ENCODE measurements at places on chromosomes 3 and 15.

DNA sequence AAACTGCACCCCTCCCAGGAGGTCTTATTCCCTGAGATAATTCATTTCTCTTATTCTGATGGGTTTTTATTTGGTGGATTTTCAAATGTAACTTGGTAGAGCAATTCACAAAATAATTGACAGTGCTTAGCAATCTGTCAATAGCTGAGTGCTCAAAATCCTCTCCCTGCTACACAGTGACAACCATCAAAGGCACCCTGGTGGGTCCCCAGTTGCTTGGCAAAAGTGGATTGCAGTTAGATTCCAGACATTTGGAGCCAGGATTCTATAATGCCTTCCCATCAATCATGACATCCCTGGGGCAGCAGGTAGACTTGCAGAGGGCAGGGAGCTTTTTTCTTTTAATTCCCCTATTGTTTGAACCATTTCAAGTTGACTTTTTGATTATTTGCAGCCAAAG, 59.0 kb downstream of the FHIT start:
- no peak for DNase-seq

GRCh38 chr15:69576035-69576526, 123.5 kb downstream of the RPLP1 start:
- DNase-seq = peak; percentile 71

- DNase-seq = no peak
Observed at GRCh38 chr3:128605091-128606046, 45.2 kb downstream of the RPN1 start.

GRCh38 chr3:52173101-52173500, 18.9 kb upstream of the POC1A start:
- no peak for DNase-seq

GRCh38 chr3:11185564-11186317, 31.4 kb downstream of the HRH1 start:
- DNase-seq = no peak

DNA sequence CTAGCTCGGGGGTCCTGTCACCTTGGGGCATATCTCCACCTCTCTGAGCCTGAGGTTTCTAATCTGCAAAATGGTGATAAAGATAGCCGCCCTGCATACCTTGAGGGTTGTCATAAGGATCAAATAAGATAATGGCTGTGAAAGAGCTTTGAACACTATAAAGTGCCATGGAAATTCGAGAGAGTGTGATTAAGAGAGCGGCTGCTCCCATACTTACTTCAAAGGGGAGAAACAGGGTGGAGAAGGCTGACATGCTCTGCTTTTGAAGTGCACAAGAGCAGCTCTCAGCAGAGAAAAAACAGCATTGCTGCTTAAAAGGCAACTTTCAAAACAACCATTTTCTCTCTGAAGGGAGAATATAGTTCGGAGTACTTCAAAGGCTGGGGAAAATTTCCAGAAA, 529.2 kb downstream of the EPHB1 start:
- DNase-seq = no peak

DNA sequence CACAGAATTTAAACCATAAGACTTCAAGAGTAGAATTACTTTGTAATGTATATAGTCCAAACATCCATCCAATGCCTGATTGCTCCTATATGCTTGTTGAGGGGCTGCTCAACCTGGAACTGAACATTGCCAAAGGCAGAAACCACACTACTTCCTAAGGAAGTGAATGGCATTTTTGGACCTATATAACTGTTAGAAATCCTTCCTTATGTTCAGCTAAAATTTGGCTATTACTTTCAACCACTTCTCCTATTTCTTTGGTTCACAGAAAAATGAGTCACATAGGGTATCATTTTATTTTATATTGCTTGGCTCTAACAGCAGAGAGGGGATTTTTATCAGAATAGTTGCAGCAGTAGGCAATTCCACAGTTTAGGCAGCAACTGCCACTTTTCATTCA, 342.1 kb downstream of the SLC9A9 start:
- no peak for DNase-seq

DNA sequence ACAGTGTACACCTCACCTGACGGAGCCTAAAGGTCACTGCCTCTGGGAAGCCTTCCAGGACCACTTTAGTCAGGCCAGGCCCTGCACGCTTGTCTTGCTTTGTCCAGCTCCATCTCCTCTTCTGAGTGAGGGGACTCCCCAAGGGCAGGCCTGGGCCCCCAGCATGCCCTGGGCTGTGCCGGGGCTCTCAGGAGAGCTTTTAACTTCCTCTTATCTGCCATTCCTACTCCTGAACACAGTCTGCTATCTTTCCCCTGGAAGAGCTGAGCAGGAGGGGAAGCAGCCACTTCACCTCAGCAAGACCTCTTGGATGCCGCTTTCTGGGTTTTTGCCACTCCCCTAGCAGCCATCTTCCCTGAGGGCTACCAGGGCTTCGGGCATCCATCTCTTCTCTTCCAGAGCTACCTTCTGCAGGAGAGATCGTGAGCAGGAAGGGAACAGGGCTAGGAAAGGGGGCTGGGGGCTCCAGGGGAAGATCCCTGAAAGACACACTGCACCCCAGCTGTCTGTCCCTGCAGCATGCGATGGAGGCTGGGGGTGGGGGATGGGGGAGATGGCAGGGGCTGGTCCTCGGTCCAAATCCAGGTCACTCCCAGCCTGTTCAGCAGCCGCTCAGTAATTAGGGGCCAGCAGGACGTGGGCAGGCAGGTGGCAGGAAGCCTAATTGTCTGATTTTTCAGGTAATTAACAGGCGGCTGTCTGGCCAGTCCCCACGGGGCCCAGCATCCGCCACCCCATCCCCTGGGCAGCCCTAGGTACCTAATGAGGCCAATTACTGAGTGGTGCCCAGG, 19.9 kb upstream of the RPL29 start:
- DNase-seq = no peak

GRCh38 chr3:138092023-138092422, 23.4 kb downstream of the DZIP1L start:
- no peak for DNase-seq

DNA sequence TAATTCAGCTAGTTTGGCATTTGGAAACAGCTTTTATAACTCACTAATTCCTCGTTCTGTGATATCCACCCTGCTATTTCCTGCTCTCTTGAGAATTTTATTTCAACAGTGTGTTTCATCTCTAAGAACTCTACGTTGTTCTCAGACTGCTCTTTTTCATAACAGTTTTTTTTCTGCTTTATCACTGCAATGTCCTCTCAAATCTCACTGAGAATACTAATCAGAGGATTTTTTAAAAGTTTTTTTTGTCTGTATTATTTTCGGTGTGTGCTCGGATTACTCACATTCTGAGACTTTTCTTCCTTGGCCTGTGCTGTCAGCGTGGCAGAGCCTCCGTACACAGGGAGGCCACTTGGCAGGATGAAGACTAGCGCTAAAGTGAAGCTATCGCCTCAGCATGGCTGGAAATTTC, 59.4 kb upstream of the NEO1 start:
- no peak for DNase-seq

DNA sequence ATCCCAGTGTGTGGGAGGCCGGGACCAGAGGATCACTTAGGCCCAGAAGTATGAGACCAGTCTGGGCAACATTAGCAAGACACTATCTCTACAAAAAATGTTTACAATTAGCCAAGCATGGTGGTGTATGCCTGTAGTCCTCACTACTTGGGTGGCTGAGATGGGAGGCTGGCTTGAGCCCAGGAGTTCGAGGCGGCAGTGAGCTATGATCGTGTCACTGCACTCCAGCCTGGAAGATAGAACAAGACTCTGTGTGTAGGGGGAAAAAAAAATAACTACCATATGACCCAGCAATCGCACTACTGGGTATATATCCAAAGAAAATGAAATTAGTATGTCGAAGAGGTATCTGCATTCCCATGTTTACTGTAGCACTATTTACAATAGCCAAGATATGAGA, 22.6 kb downstream of the RYK start:
- no peak for DNase-seq

DNA sequence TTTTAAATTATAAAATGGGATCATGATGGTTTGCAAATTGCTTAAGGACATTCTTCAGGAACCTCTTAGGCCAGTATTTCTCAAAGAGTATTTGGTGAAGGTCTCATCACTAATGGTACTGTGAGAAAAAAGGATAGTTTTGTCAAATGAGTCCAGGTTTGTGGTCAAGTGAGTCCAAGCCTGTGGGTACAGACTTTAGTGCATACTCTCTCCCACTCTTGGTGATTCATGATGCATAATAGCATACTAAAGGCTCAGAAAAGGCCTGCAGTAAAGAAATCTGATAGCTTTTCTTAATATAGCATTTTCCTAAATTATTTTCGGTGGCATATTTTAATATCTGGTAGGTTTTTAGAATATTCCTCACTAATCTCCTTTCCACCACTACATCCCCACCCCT, 20.0 kb downstream of the BOC start:
- DNase-seq = no peak

- no peak for DNase-seq
Observed at GRCh38 chr15:90141646-90142045, 39.4 kb upstream of the IDH2 start.
